ENCODE measurements at places on chromosomes 6 and 20. TPM values are rescaled to one million over a fixed set of nuclear protein-coding genes. Genes with fewer than 3 reads are reported as not detected.

EPPIN gene
- polyA plus RNA-seq: not detected

PI16 gene
- 6.9 TPM for polyA plus RNA-seq

KHDC1L gene
- not detected for polyA plus RNA-seq

BTNL2 gene
- polyA plus RNA-seq: not detected

All from immature natural killer cell (primary cell).